Stimulated activated CD4-positive, alpha-beta T cell treated with anti-CD3 and anti-CD28 coated beads, Interleukin-1b, Interleukin-23, amount 100 ng/mL, for 1 hour (primary cell): ENCODE measurements at places on chromosomes 4 and X.
A peak's percentile ranks its signal among the peaks of the same experiment; 100 is the strongest.

DNA sequence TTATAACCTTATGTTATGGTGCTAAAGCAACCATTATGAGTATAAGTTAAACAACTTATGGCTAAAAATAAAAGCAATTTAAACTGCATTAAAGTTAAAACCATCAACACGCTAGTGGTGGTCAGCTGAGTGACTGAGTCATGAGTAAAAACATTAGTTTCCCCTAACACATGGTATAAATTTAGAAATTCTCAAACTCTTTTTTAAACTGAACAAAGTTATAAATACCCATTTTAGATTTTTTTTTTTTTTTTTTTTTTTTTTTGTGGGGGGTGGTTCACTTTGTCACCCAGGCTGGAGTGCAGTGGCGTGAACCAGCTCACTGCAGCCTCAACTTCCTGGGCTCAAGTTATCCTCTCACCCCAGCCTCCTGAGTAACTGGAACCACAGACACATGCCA lies 5.4 kb upstream of the BBS7 start:
- DNase-seq = no peak

- DNase-seq = no peak
These were observed 29.9 kb downstream of the FGFRL1 start for GRCh38 chr4:1041147-1041935.

DNA sequence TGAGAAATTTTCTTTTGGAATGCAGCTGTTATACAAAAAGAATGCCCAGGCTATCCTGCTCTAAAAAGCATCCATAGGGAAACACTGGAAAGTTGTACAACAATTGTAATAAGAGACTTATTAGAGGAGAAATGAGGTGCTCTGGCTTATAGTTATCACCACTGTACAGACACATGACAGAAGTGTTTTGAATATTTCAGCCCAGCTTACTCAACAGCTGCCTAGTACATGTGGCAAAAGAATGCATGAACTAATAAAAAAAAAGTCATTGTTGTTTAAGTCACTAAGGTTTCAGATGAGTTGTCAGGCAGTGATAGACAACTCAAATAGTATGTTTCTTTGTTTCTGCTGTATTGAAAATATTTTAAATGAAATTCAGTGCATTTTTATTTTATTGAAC lies 307.7 kb downstream of the GPM6A start:
- no peak for DNase-seq

DNA sequence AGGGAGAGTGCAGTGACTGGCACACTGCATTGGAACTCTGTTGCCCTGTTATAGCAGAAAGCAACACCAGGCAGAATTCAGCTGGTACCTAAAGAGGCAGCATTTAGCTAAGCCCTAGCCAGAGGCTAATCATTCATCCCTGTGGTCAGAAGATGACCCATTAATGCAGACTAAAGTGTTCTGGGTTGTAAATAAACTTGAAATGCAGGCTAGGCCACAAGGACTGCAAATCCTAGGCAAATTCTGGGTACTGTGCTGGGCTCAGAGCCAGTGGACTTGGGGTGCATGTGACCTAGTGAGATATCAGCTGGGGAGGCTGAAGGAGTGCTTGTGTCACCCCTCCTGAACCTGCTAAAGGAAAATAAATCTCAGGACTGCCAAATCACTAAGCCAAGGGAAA lies 91.2 kb downstream of the LPAR4 start:
- no peak for DNase-seq

- peak; percentile 21 for DNase-seq
These were observed 866 bp upstream of the UVSSA start for GRCh38 chr4:1345903-1346780.

GRCh38 chrX:66731398-66731797 lies 92.5 kb upstream of the EDA2R start:
- DNase-seq = no peak

- no peak for DNase-seq
These were observed 13.9 kb downstream of the SLC2A9 start for GRCh38 chr4:10007436-10007740.
